Epithelial cell of esophagus (primary cell): ENCODE measurements at places on chromosomes 11 and 22.

DNA sequence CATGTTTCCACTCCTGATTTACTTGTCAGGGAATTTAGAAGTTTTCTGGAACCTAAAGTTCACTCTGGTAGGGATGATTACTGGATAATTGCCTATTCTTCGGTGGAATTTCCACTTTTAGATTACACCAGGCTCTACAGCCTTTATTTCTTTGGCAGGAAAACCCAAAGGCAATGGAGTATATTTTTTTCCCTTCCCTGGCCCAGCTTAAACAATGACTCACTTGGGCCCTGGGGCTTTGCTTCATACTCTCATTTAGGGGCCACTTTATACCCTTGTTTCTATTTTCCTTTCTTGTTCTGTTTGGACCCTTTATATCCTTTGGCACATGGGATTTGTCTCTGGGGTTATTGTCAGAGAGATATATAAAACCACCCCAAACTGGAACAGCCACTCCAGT lies 114.7 kb downstream of the CSTPP1 start:
- no peak for DNase-seq

GRCh38 chr22:27150544-27150941 lies 493.2 kb downstream of the MIAT start:
- peak; percentile 17 for DNase-seq

DNA sequence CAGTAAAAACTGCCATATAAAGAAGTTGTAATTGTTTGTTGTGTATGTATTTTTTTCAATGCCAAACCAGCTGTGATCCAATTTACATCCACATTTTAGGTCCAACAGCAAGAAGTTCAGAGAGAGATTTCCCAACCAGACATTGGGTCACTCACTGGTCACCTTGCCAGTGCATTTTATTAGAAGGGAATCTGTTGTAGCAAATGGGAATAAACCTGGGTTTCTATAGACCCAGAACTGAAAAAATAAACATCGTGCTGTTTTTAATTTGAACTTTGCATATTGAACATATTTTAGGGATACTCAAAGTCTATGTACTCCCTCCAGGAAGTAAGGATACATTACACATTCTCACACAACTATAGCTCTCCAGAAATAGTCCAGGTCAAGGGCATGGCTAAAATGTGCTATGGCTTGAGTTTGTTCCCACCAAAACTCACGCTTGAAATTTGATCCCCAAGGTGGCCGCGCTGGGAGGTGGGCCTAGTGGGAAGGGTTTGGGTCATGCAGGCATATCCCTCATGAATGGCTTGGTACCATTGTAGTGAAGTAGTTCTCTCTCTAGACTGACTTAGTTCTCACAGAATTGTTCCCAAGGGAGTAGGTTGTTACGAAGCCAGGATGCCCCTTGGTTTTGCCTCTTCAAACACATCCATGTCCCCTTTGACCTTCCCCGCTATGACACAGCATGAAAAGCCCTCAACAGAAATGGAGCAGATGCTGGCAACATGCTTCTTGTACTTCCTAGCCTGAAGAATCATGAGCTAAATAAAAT lies 90.9 kb downstream of the RRAS2 start:
- no peak for DNase-seq

DNA sequence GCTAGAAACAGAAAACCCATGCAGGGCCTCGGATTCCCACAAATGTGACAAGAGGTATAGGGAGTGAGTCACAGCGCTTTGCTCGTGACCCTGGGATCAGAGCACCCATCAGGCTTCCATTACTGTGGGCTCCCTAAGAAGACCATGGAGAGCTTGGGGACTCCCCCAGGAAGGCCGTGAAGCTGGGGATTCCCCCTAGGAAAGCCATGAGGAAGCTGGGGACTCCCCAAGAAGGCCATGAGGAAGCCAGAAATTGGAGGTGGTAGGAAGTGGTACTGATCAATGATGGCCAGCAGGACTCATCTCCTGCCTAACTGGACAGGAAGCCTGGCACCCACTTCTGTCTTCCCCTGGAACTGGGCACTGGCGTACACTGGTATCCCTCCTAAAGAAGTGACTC lies 10.1 kb upstream of the DCPS start:
- no peak for DNase-seq

DNA sequence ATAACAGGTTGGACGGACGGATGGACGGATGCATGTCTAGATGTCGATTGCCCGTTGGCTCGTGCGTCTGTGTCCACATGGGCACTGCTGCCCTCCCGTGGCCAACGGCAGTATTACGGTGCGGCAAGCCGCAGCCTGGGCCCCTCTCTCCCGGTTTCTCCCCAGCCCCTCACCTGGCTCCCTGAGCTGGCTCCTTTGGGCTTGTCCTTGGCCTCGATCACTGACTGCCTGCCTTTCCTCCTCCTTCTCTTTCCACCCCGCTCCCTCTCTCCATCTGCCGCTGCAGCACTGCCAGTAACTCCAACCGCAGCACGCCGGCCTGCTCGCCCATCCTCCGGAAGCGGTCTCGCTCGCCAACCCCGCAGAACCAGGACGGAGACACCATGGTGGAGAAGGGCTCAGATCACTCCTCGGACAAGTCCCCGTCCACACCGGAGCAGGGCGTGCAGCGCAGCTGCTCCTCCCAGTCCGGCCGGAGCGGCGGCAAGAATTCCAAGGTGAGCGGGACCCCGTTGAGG lies 77.3 kb downstream of the SCN3B start:
- peak; percentile 54 for DNase-seq

DNA sequence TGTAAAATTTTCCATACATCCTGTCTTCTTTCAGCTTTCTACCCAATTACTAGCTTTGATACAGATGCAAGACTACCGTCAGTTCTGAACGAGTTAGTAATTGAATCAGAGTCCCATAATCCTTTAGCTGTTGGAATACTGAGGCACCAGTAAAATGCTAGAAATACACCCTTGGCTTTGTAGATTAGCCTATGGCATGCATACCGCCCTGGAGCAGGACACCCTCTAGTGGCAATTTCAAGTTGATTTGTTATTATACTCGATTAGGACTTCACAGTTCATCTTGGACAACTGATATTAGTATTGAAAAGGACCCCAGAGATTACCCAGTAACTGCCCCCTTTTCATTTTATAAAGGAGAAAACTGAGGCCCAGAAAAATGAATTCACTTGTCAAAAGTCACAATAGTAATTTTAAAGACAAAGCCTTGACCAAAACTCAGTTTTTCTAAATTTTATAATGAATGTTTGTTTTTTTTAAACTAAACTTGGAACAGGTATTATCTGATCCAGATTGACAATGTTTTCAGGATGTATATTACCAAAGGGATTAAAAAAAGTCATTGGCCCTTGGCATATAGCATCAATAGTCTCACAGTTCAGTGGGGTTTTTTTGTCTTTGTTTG lies 72.6 kb downstream of the HIPK3 start:
- DNase-seq: peak; percentile 77

DNA sequence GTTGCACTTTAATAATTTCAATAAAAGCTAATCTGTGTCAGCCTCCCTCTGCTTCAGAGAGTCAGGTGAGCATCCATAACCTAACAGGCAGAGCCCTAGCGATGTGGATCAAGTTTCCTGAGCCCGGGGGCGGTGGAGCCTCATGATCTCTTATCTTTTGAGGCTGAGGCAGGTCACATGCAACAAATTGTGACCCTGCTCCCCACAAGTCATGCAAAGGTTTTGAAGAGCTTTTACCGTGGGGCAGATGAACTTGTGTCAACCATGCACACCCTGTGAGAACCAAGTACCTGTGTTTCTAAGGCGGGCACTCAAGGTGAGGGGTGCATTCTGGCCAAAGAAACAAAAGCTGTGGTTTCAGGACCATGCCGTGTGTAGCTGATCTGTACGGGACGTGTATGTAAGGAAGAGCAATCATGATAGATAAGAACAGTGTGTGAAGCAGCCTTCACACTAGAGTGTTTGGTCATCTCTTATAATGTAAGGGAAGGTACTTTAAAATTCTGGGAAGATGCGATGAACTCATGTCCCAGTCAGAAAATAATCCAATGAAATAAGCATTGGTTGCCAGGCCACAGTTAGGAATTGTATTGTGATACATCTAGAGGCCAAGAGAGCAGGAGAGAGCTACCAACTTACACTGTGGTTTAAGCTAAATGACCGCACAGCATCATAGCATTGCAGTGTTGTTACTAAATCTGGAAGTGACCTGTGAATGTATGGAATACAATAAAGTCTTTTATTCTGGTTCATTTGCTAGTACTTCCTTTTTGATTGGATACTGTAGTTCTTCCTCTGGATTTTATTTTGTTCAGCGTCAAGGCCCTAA lies 49.8 kb downstream of the DKK3 start:
- no peak for DNase-seq

- DNase-seq: no peak
Observed at GRCh38 chr11:2569321-2569721, 124.5 kb downstream of the KCNQ1 start.

GRCh38 chr22:20107471-20107901 lies 8.4 kb upstream of the RANBP1 start:
- no peak for DNase-seq

- DNase-seq: peak; percentile 41
Observed at GRCh38 chr11:45928535-45929215, 6.2 kb downstream of the LARGE2 start.

GRCh38 chr11:67700141-67700540 lies 25.7 kb upstream of the ALDH3B2 start:
- DNase-seq: no peak

GRCh38 chr11:45168366-45169130 lies 22.1 kb downstream of the PRDM11 start:
- DNase-seq: no peak

GRCh38 chr11:47108214-47108613 lies 68.5 kb downstream of the ARFGAP2 start:
- DNase-seq: no peak

GRCh38 chr22:35656284-35656752 lies 8.1 kb downstream of the APOL6 start:
- DNase-seq: peak; percentile 30

DNA sequence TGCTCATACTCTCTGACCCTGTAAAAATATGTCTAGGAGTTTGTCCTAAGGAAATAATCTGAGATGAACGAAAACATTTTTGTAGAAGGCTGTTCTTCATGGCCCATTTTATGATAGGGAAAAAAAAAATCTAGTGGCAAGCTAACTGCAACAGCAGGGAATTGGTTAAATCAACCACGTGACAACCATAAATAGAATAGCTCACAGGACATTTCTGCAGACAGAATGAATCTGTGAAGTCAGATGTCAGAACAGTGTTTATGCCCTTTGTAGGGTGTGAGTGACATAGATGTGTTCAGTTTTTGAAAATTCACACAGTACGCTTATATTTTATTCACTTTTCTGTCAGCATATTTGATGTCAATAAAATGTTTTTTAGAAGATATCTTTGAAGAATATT lies 16.1 kb downstream of the ARHGAP1 start:
- DNase-seq: no peak

DNA sequence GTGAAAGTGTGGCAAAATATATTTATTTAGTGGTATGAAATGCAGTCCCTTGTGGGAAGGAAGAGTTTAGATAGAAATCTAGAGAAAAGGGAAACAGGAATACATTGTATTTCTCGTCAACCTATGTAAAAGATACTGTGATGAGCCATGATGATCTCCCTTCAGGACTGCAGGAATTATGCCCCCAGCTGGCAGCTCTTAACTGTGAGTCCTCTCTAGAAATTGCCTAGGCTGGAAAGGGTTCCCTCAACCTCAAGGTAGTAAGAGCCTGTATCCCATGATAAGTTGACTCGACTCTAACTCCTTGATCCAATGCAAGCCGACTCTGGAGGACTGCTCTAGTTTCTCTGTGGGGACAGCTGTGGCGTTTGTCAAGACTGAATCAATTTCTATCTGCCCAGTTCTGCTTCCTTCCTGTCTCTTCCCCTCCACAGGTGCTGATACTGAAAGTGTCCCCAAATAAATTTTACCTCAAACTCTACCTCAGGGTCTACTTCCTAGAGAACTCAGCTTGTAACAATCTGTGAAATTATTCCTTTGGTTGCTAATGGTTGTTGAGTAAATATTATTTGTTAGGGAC lies 897.3 kb downstream of the METTL15 start:
- peak; percentile 15 for DNase-seq

- DNase-seq: no peak
Observed at GRCh38 chr11:110038201-110038600, 55.0 kb upstream of the ZC3H12C start.

- DNase-seq: peak; percentile 95
Observed at GRCh38 chr22:36873614-36874308, 13.0 kb downstream of the NCF4 start.

- DNase-seq: no peak
Observed at GRCh38 chr11:69383372-69384250, 89.7 kb downstream of the MYEOV start.

DNA sequence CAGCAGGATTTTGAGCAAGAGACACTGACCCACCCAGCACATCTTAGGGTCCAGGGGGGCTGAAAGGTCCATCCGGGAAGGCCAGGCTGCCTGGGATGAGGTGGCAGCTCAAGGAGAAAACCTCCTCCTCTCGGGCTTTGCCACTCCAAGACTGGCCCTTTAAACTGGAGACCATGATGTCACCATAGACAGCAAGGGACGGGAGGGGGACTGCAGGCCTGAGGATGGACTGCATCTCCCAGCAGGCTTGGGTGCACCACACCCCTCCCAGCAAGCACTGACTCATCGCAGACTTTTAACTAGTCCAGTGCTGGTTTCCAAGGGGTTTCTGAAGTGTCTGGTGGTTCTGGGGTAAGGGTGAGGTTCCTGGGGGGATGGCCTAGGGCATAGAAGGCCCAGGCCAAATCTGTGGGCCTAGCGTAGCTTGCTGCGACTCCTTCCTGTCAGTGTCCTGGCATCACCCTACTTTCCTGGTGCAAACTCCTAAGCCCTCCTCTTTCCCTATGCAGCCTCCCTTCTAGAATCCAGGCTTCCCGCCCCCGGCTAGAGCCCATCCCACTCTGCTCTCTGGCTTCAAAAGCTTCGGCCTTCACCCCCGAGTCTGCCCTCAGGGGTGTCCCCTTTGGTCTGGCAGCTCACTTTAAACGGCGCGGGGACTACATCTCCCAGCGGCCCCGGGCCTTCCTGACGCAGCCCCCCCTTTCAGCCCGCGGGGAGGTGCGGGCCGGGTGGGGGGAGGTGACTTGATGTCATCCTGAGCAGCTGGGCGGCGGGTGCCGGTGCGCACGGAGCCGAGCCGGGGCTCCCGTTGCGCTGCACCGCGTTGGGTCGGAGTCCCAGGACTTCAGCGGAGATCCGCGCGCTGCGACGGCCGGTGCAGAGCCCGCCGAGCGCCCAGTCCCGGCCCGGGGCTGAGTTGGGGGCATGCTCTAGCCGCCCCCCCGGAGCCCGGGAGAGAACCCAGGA lies at the start of gene PPP2R5B:
Gene PPP2R5B (plus strand): TSS at position 746 of the 966 bp plus-strand sequence. CDS start 1,046 bp downstream, outside the sequence.
- DNase-seq: peak; percentile 95

GRCh38 chr22:30826670-30827355 lies 132.1 kb downstream of the OSBP2 start:
- DNase-seq: no peak

GRCh38 chr11:6318204-6318603 lies 2.1 kb downstream of the CAVIN3 start:
- DNase-seq: no peak

- no peak for DNase-seq
Observed at GRCh38 chr22:45879552-45879949, 97.4 kb downstream of the WNT7B start.
